ENCODE measurements at places on chromosomes 6 and 20.

DNA sequence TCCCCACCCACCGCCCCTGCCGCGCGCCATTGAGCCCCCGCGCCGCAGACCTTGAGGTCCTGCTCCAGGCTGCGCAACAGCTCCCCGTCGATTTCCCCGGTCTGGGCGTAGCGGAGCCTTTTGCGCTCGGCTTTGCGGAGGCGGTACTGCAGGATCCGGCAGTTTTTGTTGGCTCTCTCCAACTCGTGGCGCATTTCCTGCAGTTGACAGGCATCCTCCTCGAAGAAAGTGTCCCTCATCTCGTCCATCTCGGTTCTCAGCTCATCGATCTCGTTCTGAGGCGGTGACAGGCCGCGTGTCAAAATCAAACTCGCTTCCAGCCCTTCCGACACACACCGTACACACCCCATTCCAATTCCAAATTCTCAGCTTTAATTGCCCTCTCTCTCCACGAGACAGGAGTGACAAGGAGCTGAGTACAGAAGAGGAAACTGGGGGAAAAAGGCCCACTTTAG lies 4.3 kb downstream of the MTCL3 start:
- DNase-seq: peak; percentile 60

DNA sequence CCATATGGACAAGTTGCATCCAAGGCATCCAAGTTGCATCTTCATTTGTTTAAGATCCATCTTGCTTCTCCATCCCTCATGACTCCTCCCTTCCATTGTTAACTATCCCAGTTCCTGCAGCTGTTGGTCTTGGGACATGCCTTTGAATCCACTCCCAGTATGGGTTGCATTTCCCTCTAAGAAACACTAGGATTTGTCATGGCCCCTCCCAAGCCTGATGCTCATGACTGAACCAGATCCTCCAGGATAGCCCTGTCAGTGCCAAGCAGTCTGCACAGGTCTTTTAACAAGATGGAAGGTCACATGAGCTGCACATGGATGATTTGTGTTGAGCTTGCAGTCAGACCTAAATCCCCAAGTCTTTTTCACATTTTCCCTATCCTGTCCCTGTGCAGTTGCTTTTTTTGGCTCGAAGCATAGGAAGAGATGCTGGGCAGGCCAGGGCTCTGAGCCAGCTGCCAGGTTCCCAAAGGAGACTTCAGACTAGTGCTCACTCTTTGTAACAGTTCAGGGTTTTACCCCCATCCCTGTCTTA lies 4.2 kb downstream of the PPP2R5D start:
- DNase-seq: no peak

GRCh38 chr6:2840749-2841061 lies 958 bp downstream of the SERPINB1 start:
- DNase-seq: no peak

DNA sequence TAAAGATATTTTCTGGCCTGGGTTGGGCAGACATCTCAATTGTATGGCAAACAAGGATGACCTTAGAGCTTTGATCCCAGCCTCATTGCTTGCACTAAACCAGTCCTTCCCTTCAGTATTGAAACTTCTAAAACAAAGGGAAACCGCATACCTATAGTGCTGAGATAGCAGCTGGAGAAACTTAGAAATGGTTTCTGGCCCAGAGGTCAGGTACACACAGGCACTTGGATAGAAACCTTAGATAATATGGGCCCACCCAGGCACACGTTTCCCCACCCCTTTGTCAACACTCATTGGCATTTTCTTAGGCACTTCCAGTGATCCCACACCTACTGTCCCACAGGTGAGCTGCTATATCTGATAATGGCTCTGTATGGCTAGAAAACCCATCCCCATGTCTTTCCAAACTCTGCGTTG lies 22.1 kb downstream of the NRSN1 start:
- DNase-seq: no peak

DNA sequence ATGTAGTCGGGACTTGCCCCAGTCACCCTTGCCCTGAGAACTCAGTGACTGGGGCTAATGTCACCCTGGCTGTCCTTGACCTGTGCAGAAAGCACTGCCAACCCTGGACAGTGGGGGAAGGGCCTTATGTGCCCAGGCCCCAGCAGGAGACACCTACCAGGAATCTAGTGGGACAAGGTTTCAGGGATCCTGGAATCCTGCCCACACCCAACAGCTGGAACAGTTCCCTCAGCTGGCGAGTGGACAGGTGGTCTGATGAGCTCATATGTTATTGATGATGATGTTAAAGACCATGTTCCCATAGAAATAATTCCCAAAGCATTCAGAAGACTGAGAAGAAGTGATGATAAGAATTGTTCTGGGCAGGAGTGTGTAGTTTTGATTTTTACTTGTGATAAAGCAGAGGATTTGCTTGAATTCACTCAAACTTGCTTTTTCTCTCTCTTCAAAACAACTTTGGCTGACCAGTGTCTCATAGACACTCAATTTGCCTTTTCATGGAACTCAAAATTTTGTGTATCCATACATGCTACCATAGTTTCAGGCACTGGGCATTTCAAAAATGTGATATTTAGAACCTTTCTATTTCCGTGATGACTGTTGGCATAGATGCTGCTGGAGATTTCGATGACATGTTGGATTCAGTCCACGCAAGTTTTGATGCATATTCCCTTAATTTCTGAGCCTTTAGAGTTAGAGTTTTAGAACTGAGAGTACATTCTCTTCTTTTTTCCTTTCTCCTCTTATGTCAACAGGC lies 79.3 kb downstream of the SLC22A3 start:
- no peak for DNase-seq

- DNase-seq: no peak
Measured at GRCh38 chr6:53119772-53120409, 28.8 kb downstream of the GCM1 start.

GRCh38 chr6:136738692-136739057 lies 53.6 kb downstream of the MAP3K5 start:
- DNase-seq: no peak

- DNase-seq: no peak
Measured at GRCh38 chr6:156154896-156155295, 622.3 kb upstream of the ARID1B start.

GRCh38 chr6:137589067-137589848 lies 95.1 kb upstream of the OLIG3 start:
- DNase-seq: no peak

DNA sequence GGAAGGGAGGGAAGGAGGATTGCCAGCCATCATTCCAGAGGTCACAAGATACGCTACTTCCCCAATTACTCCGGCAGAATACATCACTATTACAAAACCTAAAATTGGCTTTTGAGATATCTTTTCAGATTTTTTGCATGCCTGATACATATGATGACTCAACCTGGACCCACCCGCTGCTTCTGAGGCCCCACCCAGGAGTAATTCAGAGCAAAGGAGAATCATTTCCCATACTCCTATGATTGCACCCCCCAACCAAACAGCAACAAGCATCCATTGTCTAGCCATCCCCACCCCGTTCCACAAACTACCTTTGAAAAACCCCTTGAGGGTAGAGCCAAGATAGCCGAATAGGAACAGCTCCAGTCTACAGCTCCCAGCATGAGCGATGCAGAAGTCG lies 163.5 kb upstream of the GJE1 start:
- DNase-seq: no peak

- DNase-seq: no peak
Measured at GRCh38 chr6:150366118-150366778, 2.6 kb upstream of the IYD start.

DNA sequence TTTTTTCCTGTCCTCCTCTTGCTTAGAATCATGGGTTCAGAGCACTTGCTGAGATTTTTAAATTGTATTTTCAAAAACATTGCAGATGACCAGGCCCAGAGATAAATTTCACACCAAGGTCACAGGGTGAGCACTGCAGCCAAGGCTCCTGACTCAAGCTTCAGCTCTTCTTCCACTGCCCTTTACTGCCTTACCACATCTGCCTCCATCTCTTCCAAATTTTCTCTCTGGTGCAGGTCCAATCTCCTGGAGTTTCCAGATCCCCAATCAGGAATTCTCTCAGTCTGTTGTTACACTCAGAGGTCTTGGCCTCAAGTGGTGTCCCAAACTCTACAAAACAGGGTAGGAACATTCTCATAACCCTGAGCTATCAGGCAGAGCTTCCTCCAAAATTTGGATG lies 12.7 kb downstream of the SNAP25 start:
- no peak for DNase-seq

- DNase-seq: no peak
Measured at GRCh38 chr20:50005471-50005981, 22.7 kb downstream of the SNAI1 start.

- DNase-seq: no peak
Measured at GRCh38 chr6:169146521-169146920, 107.1 kb downstream of the THBS2 start.

GRCh38 chr6:63213325-63213724 lies 2.1 kb downstream of the FKBP1C start:
- no peak for DNase-seq

DNA sequence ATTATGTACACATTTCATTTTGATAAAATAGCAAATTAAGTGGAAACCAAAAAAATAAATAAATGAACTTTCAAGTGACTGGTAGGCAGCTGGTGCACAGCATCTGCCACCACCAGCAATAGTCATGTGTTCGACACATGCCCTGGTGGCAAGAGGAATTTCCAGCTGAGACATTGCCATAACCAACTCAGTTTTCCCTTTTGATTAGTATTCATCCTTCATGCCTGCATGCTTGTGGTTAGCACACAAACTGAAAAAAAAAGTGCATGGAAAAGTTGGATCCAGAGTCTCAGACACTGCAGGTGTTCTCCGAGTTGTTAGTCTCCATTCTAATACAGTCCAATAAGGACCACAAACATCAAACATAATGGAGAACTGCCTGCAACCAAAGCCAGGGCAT lies 156.0 kb upstream of the SOX4 start:
- DNase-seq: no peak

DNA sequence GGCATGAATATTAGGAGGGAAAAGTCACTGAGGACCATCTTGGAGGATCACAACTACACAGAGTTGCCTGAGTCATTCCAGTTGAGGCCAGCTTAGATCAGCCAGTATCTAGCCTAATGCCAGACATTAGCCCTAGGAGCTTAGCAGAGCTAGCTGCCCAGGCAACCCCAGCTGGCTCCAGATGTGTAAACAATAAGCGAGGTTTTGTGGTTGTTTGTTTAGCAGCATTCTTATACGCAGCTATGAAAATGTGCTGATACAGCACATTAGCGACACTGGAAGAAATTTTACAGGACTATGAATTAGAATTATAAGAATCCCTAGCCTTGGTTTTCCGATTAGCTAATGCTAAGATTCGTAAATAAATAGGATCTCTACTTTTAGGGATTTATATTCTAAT lies 59.3 kb downstream of the BTBD3 start:
- no peak for DNase-seq

DNA sequence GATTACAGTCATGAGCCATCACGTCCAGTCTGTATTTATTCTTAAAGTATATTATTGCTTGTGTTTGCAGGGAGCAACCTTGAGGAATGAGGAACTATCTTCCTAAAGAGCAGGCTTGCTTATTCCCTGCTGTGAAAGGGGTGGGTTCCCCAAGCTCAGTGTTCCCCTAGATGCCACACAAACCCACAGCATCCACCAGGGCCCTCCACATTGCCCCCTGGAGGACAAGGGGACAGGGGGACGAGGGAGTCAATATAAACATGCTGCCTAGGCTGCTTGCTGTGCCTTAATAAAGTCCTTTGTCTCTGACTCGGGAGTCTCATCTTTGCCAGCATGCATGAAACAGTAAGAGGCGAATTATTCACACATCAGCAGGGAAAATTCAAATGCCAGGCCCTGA lies 8.0 kb upstream of the IDH3B start:
- DNase-seq: no peak

GRCh38 chr6:125030969-125031368 lies 68.7 kb downstream of the RNF217 start:
- no peak for DNase-seq

GRCh38 chr20:60250251-60250650 lies 292.0 kb downstream of the CDH26 start:
- no peak for DNase-seq

- DNase-seq: no peak
Measured at GRCh38 chr6:159973951-159974350, 5.1 kb downstream of the IGF2R start.

- no peak for DNase-seq
Measured at GRCh38 chr6:141513830-141514229, 618.9 kb upstream of the GJE1 start.

DNA sequence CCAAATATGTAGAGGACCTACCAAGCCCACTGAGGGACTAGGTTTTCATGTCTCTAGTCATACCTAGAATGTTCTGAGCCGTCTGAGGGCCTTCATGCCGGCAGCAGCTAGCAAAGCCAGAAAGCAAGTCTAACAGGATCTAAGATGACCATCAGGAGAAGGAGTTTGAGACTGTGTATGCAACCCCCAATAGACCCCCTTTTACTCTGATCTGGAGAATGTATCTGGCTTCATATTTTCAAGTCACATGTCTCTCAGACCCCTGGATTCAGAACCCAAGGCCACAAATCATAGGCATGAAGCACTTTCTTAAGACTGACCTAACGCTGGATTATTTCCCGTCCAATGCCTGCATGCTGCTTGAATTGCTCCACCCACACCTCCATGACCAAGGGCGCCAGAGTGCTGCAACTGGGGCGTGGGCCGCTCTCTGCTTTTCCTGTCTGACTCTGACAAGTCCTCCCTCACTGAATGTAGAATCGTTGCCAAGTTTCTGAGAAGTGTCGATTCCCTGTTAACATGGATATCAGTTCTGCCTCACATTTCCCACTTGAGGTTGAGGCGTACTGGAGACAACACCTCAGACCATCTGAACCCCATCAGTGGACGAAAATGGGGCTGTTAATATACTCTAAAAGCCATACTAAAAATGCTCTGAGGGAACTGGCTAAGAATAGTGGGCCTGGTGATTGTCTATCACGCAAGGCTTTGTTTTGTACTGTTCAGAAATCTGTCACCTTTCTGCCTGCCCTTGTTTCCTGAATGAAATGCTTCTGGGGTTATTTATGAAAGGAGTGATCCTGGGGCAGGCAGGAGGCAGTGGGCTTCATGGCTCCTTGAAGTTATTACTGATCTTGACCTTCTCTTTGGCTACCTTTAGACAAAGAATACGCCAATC lies 23.9 kb upstream of the ASXL1 start:
- peak; percentile 13 for DNase-seq

GRCh38 chr20:53910351-53911002 lies 159.9 kb downstream of the BCAS1 start:
- no peak for DNase-seq

Measured in posterior cingulate gyrus (tissue), 11 donors.